ENCODE measurements at places on chromosomes 11 and 22. TPM values are rescaled to one million over a fixed set of nuclear protein-coding genes. Genes with fewer than 3 reads are reported as not detected.

SYT7 gene
- total RNA-seq = not detected

GAB4 gene
- not detected for total RNA-seq

P4HA3 gene
- total RNA-seq = not detected

NRXN2 gene
- total RNA-seq = 0.83 TPM

CENPM gene
- total RNA-seq = 108 TPM

C22orf31 gene
- total RNA-seq = not detected

MPEG1 gene
- 59.6 TPM for total RNA-seq

YPEL4 gene
- total RNA-seq = not detected

APOL3 gene
- total RNA-seq = 0.60 TPM

TMPRSS6 gene
- total RNA-seq = not detected

LRRC51 gene
- total RNA-seq = 4.6 TPM

FGF4 gene
- not detected for total RNA-seq

ST14 gene
- total RNA-seq = 0.18 TPM

P2RY2 gene
- total RNA-seq = not detected

TTC17 gene
- 154 TPM for total RNA-seq

UBQLNL gene
- not detected for total RNA-seq

RAB38 gene
- 2.6 TPM for total RNA-seq

UPB1 gene
- 1.3 TPM for total RNA-seq

PDE2A gene
- total RNA-seq = 1.8 TPM

LRRC32 gene
- total RNA-seq = 43.5 TPM

SLC35F2 gene
- total RNA-seq = 135 TPM

SPI1 gene
- 114 TPM for total RNA-seq

MFRP gene
- not detected for total RNA-seq

GRIK4 gene
- not detected for total RNA-seq

RIMBP3C gene
- total RNA-seq = 0.65 TPM

ZDHHC5 gene
- total RNA-seq = 38.6 TPM

Data from Karpas-422 (cell line).